Liver (tissue), 10 donors: ENCODE measurements at places on chromosomes 6 and 20. TPM values are rescaled to one million over a fixed set of nuclear protein-coding genes. Genes with fewer than 3 reads are reported as not detected.

Gene PCSK2
- polyA plus RNA-seq: not detected

DNA sequence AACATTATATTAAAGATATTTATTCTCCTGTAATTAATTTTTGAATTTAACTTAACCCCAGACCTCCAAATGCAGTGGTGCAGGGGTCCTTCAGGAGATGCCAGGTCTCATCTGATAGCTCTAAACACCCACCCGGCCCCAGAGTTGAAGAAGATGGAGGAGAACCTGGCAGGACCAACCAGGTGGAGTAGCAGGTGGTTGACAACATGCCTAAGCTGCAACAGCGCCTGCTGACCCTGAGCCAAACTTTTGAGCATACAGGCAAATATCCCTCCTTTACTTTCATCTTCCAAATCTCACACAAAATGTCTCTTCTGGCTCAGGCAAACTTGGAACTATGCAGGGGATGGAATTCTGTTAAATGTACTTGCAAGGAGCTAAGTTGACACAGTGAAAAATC is 145.3 kb upstream of the TCF21 start:
- no peak for DNase-seq

- DNase-seq: no peak
Observed at GRCh38 chr6:156413154-156413553, 364.0 kb upstream of the ARID1B start.

- no peak for DNase-seq
Observed at GRCh38 chr6:169766232-169766631, 14.8 kb downstream of the ERMARD start.

- no peak for DNase-seq
Observed at GRCh38 chr6:161626132-161626676, 352.3 kb upstream of the AGPAT4 start.

- DNase-seq: no peak
Observed at GRCh38 chr6:11168091-11168635, 56.6 kb upstream of the ERVFRD-1 start.

- no peak for DNase-seq
Observed at GRCh38 chr6:159608961-159609651, 83.9 kb downstream of the SOD2 start.

Gene RIPPLY2
- polyA plus RNA-seq: not detected

GRCh38 chr6:30149858-30150550 is 11.0 kb downstream of the TRIM10 start:
- DNase-seq: no peak

- no peak for DNase-seq
Observed at GRCh38 chr6:111129013-111129412, 41.7 kb downstream of the SLC16A10 start.

GRCh38 chr6:149482545-149483333 is 2.1 kb downstream of the ZC3H12D start:
- no peak for DNase-seq

DNA sequence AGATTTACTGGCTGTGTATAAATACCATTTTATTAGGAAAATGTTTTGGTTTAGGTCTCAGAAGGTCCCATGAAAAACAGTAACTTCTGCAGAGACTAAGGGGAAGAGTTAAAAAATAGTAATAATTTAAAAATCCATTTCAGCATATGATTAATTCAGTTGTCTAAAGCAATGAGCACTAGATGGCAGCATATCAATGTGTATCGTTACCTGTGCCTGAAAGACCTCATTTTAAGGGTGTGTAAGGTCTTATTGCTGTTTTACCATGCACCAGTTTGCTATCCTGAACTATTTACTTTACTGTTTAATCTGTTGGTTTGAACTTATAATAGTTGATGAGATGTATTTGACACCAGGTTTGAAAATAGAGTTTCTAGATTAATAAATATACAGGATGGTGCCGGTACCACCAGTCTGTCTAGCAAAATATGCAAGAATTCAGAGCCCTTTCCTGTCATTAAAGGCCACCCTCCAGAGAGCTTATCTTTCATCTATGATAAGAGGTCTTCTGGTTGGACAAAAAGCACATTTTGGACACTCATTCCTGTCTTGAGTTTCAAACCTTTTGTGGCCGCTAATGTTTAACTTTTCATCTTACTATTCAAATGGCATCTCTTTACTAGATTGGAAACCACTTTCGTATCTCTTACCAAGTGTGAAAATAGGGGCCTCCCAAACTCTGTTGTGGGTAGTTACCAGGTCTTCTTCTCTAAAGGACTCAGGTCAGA is 8.9 kb upstream of the AHI1 start:
- DNase-seq: no peak

Gene MOCS3
- polyA plus RNA-seq: 1.7 TPM

DNA sequence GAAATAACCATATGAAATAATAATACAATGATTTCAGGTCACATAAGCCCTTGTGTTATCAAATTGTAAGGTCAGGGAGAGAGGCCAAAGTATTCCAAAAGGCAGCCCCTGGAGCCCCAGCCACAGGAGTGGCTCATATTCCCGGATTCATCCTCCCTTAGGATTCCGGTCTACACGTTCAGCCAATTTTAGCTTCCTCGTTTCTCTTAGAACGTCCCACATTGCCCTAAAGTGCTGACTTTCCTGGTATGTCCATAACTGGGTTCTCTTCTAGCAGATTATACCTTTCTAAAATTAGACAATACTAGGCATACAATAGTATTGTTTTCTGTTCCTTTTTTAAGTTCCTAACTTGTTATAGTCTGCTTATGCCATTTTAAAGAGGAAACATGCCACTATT is 192.7 kb upstream of the NOX3 start:
- no peak for DNase-seq

DNA sequence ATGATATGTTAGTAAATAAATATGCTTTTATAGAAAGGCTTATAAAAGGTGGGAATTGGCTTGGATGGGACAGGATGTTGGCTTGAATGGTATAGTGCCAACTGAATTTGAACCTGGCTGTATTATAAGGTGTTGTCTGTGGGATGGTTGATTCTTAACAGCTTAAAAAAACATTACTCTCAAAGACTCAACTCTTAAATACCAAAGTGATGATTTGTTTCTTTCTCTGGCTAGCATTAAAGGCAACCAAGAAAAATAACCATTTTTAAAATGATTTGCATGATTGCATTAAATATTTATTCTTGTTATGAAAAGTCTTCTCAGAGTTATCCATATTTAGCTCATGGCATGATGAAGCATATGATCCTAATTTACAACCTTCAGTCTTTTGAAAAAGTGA is 216.2 kb downstream of the RIMS1 start:
- DNase-seq: no peak

Gene OPN5
- polyA plus RNA-seq: not detected

- peak; percentile 68 for DNase-seq
Observed at GRCh38 chr20:51542033-51542570, 417 bp downstream of the NFATC2 start.

Gene LTB
- 1.7 TPM for polyA plus RNA-seq

DNA sequence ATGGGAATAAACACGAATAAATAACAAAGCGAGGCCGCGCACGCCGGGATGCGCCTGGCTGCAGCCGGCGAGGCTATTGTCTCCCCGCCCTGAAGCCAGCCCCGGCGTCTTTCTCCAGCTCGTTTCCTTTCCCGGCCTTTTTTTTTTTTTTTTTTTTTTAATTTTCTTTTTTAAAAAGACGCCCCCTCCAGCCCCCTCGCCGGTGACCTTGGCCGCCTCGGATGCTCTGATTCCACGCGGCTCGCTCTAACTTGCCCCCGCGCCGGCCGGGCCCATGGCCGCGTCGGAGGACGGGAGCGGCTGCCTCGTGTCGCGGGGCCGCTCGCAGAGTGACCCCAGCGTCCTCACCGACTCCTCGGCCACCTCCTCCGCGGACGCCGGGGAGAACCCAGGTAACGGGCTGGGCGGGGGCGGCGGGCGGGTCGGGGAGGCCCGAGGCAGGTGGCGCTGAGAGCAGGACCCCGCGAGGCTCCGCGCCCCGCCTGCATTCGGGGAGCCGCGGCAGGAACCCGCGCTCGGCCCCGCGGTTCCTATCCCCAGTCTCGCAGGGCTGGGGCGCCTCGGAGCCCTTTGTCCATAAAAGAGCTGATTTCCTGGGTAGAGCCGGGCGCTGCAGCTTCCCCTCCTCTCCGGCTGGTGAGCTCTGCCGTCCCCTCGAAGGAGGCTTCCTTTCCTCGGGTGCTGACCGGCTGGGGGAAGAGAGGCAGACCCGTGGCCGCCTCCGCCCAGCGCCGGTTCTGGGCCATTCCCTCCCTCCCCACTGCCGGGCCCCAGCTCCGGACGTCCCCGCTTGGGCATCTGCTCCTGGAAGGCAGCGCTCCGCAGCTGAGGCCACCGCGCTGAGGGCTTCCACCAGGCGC is 631 bp downstream of the PHACTR3 start:
- DNase-seq: no peak

DNA sequence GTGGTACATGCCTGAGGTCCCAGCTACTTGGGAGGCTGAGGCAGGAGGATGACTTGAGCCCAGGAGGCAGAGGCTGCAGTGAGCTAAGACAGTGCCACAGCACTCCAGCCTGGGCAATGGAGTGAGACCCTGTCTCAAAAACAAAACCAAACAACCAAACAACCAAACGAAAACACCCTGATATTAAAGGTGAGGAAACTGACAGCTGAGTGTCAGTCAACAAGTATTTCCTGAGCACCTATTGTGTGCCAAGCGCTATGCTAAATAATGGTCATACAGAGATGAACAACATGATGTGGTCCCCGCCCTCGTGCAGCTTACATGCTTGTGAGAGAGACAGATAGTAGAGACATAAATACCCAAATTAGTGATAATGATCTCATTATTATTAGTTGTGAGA is 1.9 kb upstream of the TULP1 start:
- no peak for DNase-seq

DNA sequence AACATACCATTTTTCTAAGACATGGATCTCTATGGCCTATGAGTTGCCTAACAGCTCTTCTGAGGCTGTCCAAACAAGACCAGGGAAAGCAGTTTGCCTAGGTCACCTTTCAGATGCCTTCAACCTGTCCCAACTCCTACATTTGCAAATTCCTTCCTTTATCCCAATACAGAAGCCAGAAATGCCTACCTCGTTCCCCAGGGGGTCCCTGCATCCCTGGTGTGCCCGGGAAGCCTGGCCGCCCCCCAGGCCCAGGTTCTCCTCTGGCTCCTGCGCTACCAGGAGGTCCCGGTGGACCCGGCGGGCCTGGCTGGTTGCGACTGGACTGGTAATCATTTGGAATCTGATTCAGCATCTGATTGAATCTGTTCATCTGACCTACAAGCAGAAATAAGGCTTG is 115.9 kb downstream of the COL12A1 start:
- DNase-seq: no peak

- DNase-seq: no peak
Observed at GRCh38 chr6:7413151-7413823, 23.7 kb downstream of the RIOK1 start.

GRCh38 chr6:157372501-157373280 is 8.3 kb upstream of the ZDHHC14 start:
- no peak for DNase-seq

- no peak for DNase-seq
Observed at GRCh38 chr6:25220857-25221256, 58.3 kb upstream of the CARMIL1 start.
